ENCODE measurements at places on chromosomes 11 and 22. TPM values are rescaled to one million over a fixed set of nuclear protein-coding genes. Genes with fewer than 3 reads are reported as not detected.

The DSCAML1 gene
- 3.0 TPM for total RNA-seq

The IFITM10 gene
- total RNA-seq: 6.0 TPM

The SLCO2B1 gene
- total RNA-seq: 33.2 TPM

The APOL6 gene
- total RNA-seq: 2.8 TPM

The MS4A15 gene
- total RNA-seq: 0.31 TPM

- no peak for DNase-seq
- no peaks in the 10 kb centered on the region for H3K36me3 ChIP-seq
- H3K4me3 ChIP-seq: no peak overlapping the region
- no peak overlapping the region for H3K27ac ChIP-seq
These were observed 175.8 kb downstream of the MPPED1 start for GRCh38 chr22:43587574-43587973.

DNA sequence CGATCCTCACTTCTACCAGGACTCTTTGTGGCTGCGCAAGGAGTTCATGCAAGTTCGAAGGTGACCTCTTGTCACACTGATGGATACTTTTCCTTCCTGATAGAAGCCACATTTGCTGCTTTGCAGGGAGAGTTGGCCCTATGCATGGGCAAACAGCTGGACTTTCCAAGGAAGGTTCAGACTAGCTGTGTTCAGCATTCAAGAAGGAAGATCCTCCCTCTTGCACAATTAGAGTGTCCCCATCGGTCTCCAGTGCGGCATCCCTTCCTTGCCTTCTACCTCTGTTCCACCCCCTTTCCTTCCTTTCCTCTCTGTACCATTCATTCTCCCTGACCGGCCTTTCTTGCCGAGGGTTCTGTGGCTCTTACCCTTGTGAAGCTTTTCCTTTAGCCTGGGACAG, 6.5 kb downstream of the TMEM138 start:
- no peak overlapping the region for H3K4me3 ChIP-seq
- H3K36me3 ChIP-seq: no peaks in the 10 kb centered on the region
- peak overlapping the region; percentile 52 for H3K27ac ChIP-seq
- DNase-seq: no peak

- no peaks in the 10 kb centered on the region for H3K27me3 ChIP-seq
- no peak for DNase-seq
- no peaks in the 10 kb centered on the region for H3K4me1 ChIP-seq
These were observed 10.0 kb downstream of the SPTY2D1 start for GRCh38 chr11:18624161-18624560.

- H3K4me1 ChIP-seq: no peaks in the 10 kb centered on the region
- H3K36me3 ChIP-seq: no peaks in the 10 kb centered on the region
- no peak overlapping the region for H3K27ac ChIP-seq
- H3K27me3 ChIP-seq: no peaks in the 10 kb centered on the region
- H3K4me3 ChIP-seq: no peak overlapping the region
- DNase-seq: no peak
These were observed 38.8 kb downstream of the PTPRJ start for GRCh38 chr11:48019217-48019584.

DNA sequence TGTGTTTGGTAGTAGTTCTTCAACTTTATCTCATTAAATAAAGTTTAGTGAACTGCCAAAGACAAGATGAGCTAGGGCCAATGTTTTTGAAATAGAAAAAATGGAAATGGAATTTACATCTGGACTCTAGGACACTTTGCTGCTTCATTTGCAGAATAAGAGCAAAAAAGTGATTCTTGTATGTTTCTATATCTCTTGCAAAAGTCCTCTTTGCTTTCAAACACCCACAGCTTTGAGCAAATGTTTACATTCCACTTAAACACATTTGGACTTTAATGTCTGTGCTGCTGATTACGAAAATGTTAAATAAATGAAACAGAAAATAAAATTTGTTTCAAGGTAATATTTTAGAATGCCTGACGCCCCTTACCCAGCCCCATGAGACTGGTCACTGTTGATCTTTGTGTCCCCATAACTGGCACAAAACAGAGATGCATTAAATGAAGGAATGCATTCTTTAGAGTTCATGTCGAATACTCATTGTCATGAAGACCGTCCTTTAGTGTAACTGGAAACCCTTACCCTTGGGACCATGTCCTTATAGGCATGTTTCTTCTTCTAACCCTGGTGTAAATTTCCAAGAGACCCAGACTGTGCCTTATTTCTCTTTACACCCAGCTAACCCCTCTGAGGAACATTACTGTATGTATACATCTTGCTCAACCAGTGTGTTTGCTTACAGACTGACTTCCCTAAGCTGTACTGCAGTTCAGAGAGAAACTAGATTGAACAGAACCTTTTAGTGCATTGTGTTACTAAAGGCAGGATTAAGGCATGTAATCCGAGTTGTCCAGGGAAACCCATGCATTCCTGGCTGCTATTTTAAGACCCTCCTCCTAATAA, 199.7 kb downstream of the NAV2 start:
- H3K4me1 ChIP-seq: peaks cover 13% of the 10 kb centered on the region
- no peaks in the 10 kb centered on the region for H3K27me3 ChIP-seq
- no peak overlapping the region for H3K4me3 ChIP-seq
- no peak for DNase-seq

DNA sequence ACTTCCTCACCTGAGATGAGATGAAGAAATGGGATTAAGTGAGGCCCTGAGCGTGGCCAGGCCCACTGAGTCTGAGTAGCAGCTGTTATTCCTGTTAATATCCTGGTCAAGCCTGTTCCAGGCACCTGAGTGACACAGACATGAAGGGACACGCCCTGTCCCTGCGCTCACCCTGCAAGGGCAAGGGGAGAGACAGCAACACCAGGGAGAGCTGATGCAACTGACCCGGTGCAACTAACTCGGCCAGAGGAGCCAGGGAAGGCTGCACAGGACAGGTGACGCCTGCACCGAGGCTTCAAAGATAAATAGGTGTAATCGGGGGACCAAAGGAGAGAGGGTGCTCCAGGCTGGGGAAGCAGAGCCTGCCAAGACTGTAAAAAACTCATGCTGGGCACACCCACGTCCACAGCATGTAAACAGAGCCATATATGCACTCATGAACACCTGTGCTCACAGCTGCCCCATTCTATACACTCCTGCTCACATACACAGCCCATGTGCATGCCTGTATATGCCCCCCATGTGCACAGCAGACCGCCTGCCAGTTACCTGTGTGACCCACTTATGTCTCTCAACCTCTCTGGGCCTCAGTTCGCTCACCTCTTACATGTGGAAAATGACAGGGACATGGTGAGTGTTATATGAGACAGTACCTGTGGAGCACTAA, 22.8 kb upstream of the GCAT start:
- H3K27me3 ChIP-seq: no peaks in the 10 kb centered on the region
- no peak overlapping the region for H3K4me3 ChIP-seq
- DNase-seq: no peak
- H3K4me1 ChIP-seq: no peaks in the 10 kb centered on the region
- H3K36me3 ChIP-seq: no peaks in the 10 kb centered on the region

GRCh38 chr11:74004759-74005615, 3.9 kb downstream of the UCP3 start:
- no peak overlapping the region for H3K27ac ChIP-seq
- H3K4me1 ChIP-seq: no peaks in the 10 kb centered on the region
- H3K27me3 ChIP-seq: no peaks in the 10 kb centered on the region
- no peak for DNase-seq
- no peaks in the 10 kb centered on the region for H3K36me3 ChIP-seq

- no peak for DNase-seq
- H3K4me3 ChIP-seq: no peak overlapping the region
- no peaks in the 10 kb centered on the region for H3K4me1 ChIP-seq
- no peaks in the 10 kb centered on the region for H3K27me3 ChIP-seq
These were observed 906.7 kb upstream of the CHORDC1 start for GRCh38 chr11:91129596-91129995.

- H3K27me3 ChIP-seq: no peaks in the 10 kb centered on the region
- H3K27ac ChIP-seq: no peak overlapping the region
- H3K36me3 ChIP-seq: no peaks in the 10 kb centered on the region
- H3K4me1 ChIP-seq: no peaks in the 10 kb centered on the region
These were observed 187.8 kb downstream of the CHST1 start for GRCh38 chr11:45477588-45477987.

All from testis (tissue), 5 donors.